ENCODE measurements at places on chromosomes 5 and 9.

- DNase-seq, result no peak
Measured at GRCh38 chr5:64767959-64768357, 533 bp downstream of the SREK1IP1 start.

GRCh38 chr5:120199559-120199958 is 264.5 kb upstream of the PRR16 start:
- DNase-seq, result no peak

- DNase-seq, result no peak
Measured at GRCh38 chr5:132024117-132024435, 12.6 kb upstream of the ACSL6 start.

DNA sequence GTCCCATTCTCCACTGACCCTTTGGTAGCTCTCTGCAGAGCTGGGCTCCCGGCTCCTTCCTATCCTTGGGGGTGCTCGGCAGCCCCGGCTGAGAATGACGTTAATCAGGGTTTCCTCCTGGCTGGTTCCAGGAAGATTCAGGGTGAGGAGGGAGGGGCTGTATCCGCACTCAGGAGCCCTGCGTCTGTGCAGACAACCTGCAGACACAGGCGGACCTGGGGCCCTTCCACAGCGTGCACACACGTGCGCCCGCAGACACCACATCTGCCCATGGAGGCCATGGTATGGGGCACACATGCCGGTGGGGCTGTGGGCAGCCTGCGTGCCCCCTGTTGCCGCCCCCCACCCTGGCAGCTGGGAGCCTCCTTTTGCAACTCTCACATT is 66.6 kb upstream of the RNU6ATAC start:
- no peak for DNase-seq

DNA sequence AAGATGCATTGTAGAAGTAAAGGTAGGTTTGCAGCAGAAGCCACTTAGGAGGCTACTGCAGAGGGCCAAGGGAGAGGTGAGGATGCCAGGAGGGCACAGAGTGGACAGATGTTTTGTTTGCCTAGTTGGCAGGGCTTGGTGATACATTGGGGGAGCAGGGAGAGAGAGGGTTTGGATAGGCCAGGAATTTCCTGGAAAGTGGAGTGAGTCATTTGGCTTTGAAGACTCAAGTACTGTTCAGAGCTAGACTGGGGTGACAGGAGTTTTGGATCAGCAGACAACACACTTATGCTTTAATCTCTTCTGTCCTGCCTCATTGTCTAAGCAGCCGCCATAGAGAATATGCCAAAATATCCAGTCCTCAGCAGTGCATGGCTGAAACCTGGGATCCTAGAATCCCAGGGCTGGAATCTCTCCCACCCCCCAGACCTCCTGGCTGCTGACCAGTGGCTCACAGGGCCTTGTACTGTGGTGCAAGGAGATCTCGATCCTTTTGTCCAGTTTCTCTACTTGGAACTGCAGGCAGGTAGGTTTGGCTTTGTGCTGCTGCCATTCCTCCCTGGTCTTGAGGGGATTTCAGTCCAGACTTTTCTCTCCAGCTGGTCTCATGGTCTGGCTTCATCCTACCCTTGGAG is 11.0 kb downstream of the TMEM268 start:
- DNase-seq, result peak; percentile 40

DNA sequence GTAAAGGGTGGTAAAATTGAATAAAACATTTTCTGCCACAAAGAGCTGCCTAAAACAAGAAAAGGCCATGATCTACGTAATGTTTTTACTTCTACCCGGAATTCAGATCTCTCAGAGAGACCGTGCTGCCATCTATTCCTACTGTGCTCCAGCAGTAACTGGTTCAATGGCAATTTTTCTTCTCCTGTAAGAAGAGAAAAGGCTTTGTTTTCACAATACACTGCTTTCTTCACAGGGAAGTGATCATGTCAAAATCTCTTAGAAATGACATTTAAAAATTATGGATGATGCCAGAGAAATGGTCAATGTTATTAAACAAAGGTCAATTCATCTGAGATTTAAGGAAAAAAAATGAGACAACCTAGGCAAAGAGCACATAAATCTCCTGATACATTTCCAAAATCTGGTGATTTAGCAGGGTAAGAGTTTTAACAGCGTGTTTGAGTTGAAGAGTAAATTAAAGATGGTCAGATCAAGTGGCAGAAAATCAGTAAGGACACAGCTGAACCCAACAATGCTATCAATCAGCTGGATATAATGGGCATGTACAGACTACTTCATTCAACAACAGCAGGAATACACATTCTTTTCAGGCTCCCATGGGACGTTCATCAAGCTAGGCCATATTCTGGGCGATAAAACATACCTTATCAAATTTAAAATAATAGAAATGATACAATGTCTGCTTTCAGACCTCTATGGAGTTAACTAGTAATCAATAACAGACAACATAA is 523.1 kb downstream of the CHSY3 start:
- no peak for DNase-seq

DNA sequence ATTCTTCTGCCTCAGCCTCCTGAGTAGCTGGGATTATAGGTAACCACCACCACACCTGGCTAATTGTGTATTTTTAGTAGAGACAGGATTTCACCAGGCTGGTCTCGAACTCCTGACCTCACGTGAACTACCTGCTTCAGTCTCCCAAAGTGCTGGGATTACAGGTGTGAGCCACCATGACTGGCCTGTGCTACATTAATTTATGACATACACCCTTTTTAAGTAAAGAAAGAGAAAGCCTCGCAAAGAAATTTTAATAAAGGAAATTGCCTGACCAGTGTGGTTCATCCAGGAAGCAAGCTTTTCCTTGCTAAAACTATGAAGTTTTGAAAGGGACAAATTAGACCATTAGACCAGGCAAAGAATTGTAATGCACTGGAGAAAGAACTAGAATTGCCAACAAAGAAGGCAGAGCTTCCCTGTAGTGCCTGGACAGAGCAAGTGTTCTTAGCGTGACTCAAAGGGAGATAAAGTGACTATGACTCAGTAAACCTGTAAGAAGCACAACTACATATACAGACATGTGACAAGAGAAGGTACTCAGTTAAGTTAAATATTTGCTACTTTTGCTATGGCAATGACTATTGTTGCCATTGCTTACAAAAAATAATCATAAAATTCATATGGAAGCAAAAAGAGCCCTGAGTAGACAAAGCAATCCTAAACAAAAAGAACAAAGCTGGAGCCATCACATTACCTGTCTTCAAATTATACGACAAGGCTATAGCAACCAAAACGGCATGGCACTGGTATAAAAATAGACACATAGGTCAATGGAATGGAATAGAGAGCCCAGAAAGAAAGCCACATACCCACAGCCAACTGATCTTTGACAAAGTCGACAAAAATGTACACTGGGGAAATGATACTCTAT is 54.6 kb downstream of the FYB1 start:
- DNase-seq, result no peak

DNA sequence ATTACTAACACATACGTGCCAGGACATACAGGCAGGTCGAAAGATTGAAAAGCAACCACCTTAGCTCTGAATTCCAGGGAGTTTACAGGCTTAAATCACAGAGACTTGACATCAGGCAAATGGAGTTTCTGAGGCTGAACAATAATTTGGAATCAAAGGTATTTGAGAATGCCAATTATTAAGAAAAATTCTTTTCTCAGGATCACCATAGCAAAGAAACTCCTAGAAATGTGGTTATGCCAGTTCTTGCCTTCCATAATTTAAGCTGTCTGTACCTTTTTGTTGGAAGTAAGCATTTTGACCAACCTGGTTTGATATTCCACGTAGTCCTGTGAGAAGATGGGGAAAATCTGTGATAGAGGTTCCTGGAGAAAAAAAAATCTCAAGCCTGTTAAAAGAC is 312.4 kb upstream of the SMARCA2 start:
- DNase-seq, result no peak

DNA sequence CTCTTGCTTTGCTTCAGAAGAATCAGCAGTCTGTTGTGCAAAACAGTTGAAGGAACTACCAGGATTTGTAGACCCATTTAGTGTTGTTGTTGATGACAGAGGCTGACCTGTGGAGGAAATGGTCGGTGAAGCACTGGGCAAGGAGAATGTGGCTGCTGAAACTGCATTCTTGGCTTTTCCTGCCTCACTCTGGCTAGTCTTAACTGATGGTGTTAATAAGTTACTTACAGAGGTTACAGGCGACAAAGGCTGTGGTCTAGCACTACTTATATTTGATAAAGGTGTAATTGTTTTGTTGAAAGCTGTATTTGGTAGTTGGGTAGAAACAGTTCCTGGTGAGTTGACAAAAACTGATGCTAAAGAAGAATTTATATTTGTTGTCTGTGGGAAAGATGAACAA is 31.5 kb downstream of the MLANA start:
- DNase-seq, result no peak

DNA sequence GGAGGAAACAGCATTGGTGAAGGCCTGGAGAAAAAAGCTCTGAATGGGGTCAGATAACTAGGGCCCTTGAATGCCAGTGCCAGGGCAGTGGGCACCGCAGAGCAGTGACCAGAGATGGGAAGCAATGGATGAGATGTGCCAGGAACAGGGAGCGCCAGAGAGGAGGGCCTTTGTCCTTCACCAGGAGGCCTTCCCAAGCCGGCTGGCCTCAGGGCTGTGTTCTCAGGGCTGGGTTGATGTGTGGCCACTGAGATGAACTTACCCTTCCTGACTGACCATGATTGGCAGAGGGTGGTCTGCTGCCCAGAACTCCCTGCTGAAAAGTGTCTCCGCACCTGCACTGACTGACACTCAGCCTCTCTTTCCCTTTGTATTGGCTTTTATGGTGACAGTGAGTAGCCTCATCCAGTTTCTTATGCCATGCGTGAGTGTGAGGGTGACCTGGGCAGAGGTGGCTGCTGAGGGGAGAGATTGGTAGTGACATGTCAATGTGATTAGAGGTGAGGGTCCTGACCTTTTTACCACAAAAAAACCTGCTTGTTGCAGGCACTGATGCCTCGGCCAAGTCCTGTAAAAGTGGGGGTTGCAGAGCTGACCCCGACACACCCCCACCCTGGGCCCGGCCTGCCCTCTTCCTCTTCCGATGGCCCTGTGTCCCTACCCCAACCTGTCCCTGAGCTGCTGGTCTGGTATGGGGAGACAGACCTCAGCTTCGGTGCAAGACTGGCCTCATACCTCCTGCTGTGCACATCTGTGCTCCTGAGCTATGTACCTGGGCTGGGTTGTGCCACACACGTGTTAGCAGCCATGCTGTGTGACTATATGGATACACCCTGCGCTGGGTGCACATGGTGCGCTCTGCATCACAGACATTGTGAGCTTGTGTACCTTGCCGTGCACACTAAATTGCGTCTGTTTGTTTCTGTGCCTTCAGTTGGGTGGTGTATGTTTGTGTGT is 57.1 kb upstream of the PSD2 start:
- DNase-seq, result no peak

GRCh38 chr5:96790961-96791504 is 16.7 kb downstream of the ERAP1 start:
- no peak for DNase-seq

GRCh38 chr9:8857068-8857925 is 1057.7 kb upstream of the DMAC1 start:
- no peak for DNase-seq

DNA sequence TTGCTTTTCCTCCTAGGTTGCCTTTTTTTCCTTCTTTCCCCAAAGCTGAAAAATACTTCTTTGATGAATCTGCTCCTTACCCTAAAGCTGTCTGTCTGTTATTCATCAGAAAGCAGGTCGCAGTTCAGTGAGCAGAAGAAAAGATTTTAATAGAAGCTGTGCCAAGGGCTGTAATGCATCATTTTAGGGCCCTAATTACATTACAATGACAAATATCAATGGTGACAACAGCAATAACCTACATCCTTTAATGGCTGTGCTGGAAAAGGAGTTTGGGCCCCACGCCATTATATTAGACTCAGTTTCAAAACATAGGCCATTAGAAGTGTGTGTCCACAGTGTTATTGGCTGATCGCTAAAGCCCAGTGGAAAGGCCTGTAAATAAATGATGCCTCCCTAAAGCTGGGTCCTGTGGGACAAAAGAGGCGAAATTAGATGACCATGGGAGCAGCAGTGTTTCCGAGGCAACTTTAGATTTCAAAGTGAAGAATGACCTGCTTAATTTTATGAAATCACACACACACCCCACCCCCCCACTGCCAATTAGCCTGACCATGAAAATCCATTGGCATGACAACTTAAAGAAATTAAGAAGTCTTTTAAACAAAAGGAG is 38.4 kb downstream of the TLE4 start:
- DNase-seq, result no peak

DNA sequence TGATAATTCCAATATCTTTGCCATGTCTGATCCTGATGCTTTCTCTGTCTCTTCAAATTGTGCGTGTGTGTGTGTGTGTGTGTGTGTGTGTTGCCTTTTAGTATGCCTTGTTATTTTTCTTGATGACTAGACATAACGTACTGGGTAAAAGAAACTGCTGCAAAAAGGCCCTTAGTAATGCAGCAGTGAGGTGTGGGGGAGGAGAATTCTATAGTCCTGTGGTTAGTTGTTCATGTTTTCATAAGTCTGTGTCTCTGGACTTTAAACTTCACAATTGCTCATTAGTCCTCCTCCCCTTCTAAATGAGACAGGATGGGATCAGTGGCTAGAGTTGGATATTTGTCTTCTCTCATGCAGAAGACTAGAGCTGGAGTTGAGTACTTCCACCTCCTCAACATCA is 346.2 kb upstream of the IRX1 start:
- DNase-seq, result no peak

- DNase-seq, result no peak
Measured at GRCh38 chr5:103721183-103721582, 158.6 kb upstream of the NUDT12 start.

- DNase-seq, result no peak
Measured at GRCh38 chr5:40507095-40507494, 172.6 kb upstream of the PTGER4 start.

DNA sequence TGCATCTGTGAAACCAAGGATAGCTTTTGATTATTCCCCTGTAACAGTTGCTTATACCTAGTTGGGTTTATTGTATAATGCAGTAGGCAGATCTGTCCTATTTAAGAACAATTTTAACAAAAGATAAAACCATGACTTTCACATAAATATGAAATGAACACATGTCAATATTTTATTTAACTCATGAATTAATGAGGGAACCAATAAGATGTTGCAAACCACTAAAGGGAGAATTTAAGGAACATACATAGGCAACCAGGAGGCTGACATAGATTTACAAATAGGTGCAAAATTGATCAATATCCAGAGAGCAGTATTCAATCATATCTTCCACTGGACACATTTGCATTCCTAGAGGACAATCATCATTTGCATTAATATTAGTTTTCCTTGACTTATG is 280.0 kb upstream of the BRINP1 start:
- no peak for DNase-seq

All from HS-27A (cell line).